ENCODE measurements at places on chromosomes 7 and 10.

DNA sequence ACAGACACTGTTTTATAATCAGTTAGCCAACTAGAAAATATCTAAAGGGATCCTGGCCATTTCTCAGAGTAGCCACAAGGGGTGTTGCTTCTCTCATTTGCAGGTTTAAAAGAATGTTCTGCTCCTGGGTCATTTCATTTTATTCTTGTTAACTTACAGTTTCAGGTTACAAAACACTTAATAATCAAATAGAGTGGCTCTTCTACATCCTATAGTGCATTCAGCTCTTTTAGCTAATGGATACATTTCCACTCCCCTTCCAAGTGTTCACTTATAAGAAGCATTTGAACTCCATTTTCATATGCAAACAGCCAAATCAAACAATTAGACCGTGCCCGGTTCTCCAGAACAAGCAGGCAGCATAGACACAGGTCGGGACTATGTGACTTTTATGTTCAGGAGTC is 117.5 kb downstream of the TRIL start:
- no peak for DNase-seq

DNA sequence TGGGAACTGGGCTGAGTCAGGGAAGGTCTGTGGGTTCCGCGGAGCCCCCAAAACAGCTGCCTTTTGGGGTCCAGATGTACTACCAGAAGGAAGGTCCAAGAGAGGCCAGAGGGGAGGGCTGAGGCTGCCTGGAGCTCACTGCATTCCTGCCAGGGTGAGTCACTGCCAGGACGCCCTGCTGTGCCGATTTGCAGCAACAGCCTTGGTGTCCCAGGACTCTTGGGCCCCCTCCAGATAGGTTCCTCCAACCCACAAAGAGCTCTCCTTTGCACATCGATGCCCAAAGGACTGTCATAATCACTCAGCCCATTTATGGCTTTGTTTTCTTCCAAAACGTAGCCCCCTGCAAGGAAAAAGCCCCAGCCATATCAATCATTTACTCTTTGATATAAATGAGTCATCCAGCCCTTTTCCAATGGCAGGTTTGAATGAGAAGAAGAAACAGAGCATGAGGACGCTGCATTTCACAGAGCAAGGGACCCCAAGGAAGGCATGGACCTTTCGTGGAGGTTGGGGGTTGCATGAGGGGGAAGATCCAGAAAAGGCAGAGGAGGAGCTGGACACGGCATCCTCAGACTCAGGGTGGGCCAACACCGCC is 32.2 kb upstream of the COL13A1 start:
- no peak for DNase-seq

- DNase-seq: no peak
Observed at GRCh38 chr10:75057680-75058079, 53.8 kb upstream of the SAMD8 start.

GRCh38 chr7:152899548-152900109 is 140.1 kb downstream of the ACTR3B start:
- DNase-seq: no peak

DNA sequence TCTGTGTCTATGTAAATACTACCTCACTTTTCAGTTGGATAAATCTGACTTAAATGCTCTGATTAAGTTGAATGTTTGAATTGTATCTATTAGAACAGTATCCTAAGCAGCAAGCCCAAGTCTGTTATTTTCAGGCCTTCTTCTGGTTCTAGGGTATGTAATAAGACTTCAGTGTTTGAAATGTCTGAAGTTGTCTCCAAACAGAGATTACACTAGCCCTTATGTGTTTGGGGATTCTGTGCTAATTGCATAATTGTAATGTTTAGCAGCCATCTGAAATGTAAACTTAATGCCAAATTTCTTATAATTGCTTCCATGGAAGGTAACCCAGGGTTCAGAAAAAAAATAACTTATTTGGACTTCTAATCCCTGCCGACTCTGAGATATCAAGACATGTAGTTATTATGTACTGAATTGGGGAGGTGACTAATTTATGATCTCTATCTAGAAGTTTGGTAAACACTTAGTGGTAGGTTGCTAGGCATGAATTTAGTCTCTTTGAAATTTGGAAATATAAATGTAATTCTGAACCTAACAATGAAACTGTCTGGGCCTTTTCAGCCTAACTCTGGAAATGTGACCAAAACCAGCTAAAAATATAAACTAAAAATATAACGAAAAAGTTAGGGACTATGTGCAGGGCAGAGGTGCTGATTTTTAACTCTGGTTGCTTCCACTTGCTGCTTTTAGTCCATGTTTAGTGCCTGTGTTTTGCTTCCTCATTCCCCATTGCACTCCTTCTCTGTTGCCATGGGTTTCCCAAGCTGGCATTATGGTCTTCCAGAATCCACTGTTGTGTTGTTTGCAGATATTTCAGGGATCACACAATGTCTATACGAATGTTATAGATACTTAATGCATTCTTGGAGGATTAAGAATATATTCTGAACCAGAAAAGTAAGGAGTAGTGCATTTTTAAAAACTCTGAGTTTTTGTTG is 54.8 kb downstream of the MCU start:
- DNase-seq: no peak

DNA sequence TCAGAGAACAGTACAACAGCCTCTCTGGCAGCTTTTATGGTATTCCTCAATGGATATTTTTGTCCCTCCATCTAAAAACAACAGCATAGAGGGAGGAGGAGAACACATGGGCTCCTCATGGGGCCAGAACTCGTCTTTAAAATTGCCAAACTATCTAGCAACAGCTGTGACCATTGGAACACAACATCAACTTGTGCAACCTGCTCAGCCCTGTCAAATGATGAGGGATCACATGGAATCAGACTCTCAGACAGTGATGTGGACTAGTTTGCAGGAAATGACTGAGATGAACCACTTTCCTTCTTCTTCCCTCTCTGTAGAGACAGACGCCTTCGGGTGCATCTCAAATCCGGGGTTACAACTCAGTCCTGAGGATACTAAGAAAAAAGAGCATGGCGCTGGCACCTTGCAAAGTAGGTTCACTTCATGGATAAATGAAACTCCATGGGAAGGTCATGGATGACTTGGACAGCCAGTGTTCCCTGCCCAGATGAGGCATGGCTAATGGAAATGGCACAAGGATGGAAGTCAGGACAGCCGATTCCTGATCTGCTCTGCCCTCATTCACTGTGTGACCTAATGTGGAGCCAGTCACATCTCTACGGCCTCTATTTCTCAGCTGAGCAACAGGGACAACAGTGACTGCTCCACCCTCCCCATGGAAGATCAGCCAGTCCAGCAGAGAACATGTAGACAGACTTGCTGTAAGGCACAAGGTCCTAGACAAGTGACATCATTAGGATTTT is 24.6 kb upstream of the DGKI start:
- DNase-seq: no peak

DNA sequence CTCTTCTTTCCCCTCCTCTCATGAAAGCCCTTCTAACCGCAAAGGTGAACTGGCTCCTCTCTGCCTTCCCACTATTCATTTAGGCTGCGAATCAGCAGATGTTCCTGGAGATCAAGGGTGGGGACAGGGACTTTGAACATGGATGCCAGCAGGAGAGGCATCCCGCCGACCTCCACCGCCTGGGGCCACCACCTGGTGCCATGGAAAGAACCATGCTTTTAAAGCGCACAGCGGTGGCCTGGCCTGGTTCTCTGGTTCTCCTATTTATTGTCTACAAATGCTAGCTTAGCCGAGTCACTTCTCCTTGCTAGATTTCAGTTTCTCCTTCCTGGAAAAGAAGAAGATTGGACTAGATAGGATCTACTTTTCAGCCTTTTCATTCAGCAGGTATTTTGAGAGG is 43.2 kb upstream of the KCNMA1 start:
- no peak for DNase-seq

DNA sequence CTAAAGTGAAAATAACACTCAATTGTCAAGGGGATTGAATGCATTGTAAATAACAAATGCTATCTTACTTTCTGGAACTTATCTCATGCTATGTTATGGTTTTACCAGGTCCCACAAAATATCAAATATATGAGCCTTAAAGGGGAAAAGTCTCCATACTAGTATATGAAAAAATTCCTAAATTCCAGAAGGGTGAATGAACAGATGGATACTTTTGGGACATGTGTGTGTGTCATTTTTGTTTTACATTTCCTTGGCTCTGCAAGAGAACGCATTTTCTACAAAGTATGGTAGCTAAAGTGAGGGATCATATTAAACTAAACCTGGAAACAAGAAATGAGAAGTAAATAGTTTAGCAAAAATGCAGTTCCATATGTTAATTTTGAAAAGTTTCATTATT is 682.8 kb downstream of the INHBA start:
- no peak for DNase-seq

- DNase-seq: no peak
Observed at GRCh38 chr10:130226012-130226411, 89.8 kb downstream of the GLRX3 start.

GRCh38 chr7:31939076-31939475 is 131.1 kb downstream of the PDE1C start:
- DNase-seq: no peak

GRCh38 chr7:27295236-27295635 is 52.6 kb downstream of the EVX1 start:
- no peak for DNase-seq

DNA sequence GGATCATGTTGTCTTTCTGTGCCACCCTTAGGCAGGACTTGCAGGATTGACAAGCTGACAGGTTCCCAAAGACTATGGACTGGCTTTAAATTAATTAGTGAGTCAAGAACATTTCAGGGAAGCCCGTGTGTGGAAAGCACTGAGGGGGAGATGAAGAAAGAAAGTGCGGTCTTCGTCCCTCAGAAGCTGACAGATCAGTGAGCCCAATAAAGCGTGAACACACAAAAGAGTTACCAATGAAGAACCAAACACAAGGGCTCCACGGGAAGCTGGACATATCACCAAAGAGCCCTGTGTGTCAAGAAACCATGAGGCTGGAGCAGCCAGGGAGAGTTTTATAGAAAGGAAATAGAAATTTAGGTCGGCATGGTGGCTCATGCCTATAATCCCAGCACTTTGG is 725.8 kb downstream of the PARD3 start:
- no peak for DNase-seq

DNA sequence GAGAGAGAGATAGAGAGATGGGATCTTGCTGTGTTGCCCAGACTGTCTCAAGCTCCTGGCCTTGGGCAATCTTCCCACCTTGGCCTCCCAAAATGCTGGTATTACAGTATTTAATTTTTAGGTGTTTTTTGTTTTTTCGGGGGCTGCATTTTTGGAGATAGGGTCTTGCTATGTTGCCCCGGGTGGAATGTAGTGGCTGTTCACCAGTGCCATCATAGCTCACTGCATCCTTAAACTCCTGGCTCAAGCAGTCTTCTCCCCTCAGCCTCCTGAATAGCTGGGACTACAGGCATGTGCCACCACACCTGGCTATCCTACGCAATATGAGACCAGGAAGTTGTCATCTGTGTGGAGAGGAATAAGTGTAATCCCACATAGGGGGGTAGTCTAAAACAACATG is 42.4 kb downstream of the KCTD7 start:
- DNase-seq: no peak

- DNase-seq: no peak
Observed at GRCh38 chr7:114952296-114952695, 30.4 kb downstream of the MDFIC start.

GRCh38 chr10:17655567-17656146 is 11.7 kb downstream of the STAM start:
- no peak for DNase-seq

GRCh38 chr7:121442845-121443244 is 46.7 kb upstream of the FAM3C start:
- peak; percentile 9 for DNase-seq

DNA sequence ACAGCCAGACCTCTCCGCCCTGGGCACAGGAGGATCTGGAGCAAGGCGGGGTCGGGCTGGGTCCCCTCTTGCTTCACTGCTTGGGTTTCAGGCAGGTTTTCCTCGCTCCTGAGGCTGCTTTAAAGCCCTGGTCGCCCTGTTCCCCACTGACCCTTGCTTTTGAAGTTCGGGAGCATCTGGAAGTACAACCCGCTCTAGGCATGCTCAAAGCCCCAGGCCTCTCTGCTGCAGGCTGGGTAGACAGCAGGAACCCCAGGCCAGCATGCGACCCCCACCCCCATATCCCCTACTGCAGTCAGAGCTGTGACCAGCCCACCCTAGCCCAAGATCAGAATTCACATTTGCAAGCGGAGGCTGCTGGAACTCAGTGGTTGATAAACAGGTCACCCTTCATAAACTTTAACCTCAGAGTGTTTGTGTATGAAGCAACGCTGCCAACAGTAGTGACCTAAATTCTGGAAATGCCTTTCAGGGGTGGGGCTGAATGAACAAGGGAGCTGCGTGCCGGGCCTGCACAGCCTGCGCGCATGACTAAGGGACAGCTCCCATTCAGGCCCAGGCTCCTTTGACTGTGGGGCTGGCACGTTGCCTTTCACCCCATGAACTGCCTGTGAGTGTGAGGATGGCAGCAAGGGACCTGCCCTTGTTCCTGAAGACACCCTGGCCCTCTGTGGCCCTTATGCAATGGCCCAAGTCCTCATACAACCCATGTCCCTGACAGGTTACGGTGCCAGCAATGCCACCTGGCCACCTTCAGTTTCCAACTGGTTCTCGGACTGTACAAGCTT is 52.5 kb downstream of the PROSER2 start:
- DNase-seq: no peak

DNA sequence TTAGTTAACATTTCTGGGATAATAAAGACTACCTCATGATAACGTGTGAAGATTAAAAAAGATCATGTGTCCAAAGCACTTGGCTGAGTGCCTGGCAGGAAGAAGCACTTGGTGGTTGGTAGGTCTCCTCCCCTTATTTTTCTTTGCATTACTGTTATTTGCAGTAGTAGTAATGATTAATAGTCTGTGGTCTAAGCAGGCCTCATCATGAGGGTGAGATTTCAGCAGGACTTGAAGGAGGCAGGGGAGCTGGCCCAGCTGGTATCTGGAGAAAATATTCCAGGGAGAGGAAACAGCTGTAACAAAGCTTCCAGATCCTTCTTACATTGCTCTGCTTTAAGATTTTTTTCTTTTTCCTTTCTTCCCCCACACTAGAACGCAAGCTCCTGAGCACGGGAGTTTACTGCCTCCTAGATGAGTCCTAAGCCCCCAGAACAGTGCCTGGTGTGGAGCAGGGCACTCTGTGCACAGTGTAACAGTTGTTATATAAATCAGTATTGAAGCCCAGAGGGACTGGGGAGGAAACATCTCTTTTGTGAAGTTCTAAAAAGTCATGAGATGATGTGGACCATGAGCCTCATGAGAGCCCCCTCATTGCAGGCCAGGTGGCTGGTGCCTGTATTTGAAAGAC is 31.1 kb upstream of the RHEB start:
- no peak for DNase-seq

GRCh38 chr7:117064688-117065087 is 111.4 kb downstream of the ST7 start:
- no peak for DNase-seq

GRCh38 chr10:101536800-101537199 is 51.3 kb downstream of the POLL start:
- no peak for DNase-seq
